Left lobe of liver (tissue), 2 donors: ENCODE measurements at places on chromosomes 3 and 15.

DNA sequence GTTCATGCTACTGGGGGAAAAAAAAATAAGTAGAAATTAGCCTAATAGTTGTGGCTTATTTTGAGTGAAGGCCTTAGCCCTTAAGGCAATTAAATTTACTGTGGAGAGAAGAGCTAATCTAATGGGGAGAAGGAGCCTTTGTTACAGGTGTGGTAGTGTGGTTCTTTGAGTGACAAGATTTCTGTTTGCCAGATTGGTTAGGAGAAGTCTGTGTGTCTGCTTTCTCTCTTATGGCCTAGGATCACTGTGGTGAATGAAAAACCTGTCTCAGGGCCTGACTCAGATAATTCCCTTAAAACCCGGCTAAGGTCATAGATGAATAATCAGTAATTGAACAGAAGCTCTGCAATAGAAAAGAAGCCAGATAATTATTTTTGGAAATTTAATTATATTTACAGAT lies 27.0 kb downstream of the OPA1 start:
- no peak for DNase-seq

- DNase-seq, result no peak
Measured at GRCh38 chr3:196936288-196936687, 6.0 kb downstream of the NCBP2 start.

- DNase-seq, result no peak
Measured at GRCh38 chr3:58962816-58963215, 87.0 kb downstream of the CFAP20DC start.

DNA sequence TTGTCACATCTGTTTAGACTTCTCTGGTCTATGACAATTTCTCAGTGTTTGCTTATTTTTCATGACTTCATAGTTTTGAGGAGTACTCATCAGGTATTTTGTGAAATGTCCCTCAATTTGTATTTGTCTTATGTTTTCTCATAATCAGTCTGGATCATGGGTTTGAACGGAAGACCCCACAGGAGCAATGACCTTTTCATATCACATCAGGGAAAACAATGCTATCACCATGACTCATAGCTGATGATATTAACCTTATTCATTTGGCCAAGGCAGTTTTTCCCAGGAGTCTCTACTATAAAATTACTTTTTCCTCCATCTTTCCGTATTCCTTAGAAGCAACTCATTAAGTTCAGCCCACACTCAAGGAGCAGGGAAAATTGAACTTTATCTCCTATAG lies 32.7 kb downstream of the AADACL2 start:
- no peak for DNase-seq

GRCh38 chr15:74783072-74783807 lies 1.4 kb downstream of the CSK start:
- peak; percentile 61 for DNase-seq

DNA sequence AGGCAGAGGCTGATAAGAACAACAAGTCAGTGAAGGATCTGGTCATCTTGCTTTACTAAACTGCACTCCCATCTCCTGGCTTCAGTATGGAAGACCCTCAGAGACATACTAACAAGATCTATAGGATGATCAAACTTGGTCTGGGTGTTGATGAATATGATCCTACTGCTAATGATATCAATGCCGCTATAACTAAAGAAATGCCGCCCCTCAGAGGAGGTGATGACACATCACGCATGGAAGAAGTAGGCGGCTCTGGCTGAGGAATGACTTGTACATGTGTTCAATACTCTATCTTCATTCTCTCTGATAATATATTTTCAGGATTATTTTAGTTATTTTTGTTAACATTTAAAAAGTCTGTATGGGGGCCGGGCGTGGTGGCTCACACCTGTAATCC lies 17.5 kb upstream of the EIF2B5 start:
- DNase-seq, result no peak
